Chondrocyte (in vitro differentiated cells): ENCODE measurements at places on chromosomes 1 and 21. TPM values are rescaled to one million over a fixed set of nuclear protein-coding genes. Genes with fewer than 3 reads are reported as not detected.

RHCE gene
- 1.0 to 1.7 TPM (median 1.0 TPM) in 3 replicates for total RNA-seq

ADAMTS4 gene
- 1.5 to 2.8 TPM (median 2.2 TPM) in 3 replicates for total RNA-seq

- H3K36me3 ChIP-seq, result no peaks in the 10 kb centered on the region
- no peak overlapping the region for H3K4me3 ChIP-seq
Observed at GRCh38 chr1:232017759-232018158, 391.2 kb downstream of the DISC1 start.

DNA sequence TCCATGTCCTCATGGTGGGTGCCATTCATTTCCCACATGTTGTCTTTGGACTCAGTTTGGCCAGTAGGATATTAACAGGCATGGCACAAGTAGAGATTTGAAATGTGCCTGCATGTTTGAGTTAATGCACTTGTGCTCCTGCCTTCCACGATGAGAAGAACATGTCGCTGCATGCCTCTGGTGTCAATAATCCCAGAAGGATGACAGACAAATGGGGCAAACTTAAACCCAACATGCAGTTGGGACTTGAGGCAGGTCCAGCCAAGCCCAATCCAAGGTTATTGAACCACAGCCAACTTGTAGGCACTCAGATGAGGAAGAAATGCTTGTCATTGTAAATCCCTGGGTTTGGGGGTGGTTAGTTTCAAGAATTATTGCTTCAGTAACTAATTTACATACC lies 174.6 kb downstream of the TRIM33 start:
- no peak for DNase-seq
- H3K36me3 ChIP-seq, result no peaks in the 10 kb centered on the region
- no peaks in the 10 kb centered on the region for H3K4me1 ChIP-seq

DNA sequence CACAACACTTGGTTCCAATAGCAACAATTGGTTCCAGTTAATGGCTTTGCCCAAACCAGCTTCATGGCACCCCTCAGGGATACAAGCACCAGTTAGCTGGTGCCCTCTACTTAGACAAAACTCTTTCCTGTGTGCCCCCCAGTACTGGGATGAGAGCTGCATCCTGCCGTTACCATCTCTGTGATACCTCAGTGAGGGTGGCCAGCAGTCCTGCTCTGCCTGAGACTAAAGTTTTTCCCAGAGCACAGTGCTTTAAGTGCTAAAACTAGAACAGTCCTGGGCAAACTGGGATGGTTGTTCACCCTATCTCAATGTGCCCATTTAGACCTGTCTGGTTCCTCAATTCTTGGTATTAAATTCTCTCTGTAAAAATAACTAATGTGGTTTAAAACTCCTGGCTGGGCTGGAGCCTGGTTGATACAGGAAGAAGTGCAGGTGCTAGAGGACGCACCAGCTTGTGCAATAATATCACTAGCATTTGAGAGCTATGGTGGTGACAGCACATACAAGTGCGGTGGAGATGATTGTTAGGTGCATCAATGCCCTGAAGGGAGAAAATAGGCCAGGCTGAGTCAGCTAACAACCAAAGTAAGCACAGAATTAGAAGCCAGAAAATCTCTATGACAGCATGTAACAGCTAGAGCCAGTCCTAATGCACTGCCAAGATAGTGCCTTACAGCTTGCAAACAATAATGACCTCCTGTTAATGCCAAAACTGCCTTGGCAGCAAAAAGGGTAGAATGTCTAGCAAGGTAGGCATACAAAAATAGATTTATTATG lies 179.8 kb upstream of the GALNT2 start:
- H3K27me3 ChIP-seq, result peaks cover 3% of the 10 kb centered on the region
- no peaks in the 10 kb centered on the region for H3K4me1 ChIP-seq
- no peak for DNase-seq
- H3K36me3 ChIP-seq, result no peaks in the 10 kb centered on the region
- no peak overlapping the region for H3K27ac ChIP-seq
- H3K4me3 ChIP-seq, result no peak overlapping the region

DNA sequence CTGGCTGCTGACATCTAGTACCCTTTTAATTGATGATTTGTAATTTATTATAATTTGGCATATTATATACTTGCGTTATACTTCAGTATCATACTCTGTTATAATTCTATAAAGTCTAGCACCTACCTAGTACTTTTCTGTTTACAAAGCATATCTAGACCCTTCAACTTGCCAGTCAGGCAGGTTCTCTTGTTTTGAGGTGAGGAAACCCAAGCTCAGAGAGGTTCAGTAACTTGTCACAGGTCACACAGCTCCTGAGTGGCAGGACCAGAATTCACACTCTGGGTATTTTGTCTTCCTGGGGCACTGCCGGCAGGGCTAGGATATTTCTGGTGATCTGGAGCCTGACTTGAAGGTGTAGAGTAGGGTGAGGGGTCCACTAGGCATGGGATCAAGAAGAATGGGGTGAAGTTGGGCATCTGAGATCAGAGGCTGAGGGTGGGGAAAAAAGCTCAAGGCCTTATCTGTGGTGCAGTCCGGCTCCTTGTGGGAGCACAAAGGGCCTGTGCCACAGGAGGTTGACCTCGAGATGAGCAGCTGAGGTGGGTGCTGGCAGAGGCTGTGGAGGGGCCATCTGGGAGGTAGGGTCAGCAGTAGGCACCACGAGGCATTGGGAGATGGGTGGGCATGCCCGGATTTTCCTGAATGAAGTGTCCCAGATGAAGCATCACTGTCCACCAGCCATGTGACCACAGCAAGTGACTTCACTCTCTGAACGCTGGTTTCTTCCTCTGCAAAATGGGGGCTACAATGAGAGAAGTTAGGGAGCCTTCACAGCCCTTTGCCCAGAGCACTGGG lies 102.6 kb downstream of the EPHB2 start:
- no peak overlapping the region for H3K27ac ChIP-seq
- no peak overlapping the region for H3K4me3 ChIP-seq
- peak; percentile 69 for DNase-seq
- H3K4me1 ChIP-seq, result peaks cover 11% of the 10 kb centered on the region

- no peaks in the 10 kb centered on the region for H3K27me3 ChIP-seq
- H3K36me3 ChIP-seq, result no peaks in the 10 kb centered on the region
- no peak overlapping the region for H3K4me3 ChIP-seq
- no peak overlapping the region for H3K27ac ChIP-seq
- no peak for DNase-seq
Observed at GRCh38 chr1:109823543-109824348, 60.0 kb upstream of the EPS8L3 start.

- no peak overlapping the region for H3K27ac ChIP-seq
- H3K36me3 ChIP-seq, result no peaks in the 10 kb centered on the region
- H3K4me1 ChIP-seq, result no peaks in the 10 kb centered on the region
Observed at GRCh38 chr1:202837746-202838262, 27.1 kb downstream of the PCAT6 start.

DNA sequence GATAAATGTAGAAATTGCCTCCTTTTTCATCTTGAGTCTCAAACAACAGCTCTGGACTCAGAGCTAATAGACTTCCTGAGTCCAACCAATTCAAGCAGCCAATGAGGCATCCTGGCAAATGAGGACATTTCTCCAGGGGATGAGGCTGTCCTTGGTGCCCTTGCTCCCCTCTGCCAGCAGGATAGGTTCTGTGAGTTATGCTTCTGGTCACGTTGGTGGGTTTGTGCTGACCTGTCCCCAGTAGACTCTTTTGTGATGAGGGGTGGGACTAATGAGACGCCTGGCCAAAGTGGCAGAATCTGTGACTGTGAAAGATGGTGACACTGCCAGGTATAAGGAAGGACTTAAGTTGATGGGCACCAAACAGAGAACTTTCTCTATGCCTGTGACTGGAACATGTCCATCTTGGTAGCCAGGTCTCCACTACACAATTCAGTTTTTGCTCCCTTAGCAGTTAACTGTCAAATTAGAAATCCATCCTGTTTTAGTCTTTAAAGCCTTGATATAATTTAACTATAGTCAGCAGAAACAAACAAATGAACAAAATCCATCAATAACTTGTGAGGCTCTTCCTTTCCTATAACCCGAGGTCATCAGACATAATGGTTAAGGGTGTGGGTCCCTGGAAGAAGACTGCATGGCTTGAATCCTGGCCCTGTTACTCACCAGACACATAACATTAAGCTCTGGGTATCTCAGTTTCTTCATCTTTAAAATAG lies 35.7 kb upstream of the THEM4 start:
- H3K36me3 ChIP-seq, result no peaks in the 10 kb centered on the region
- no peak for DNase-seq
- peaks cover 33% of the 10 kb centered on the region for H3K4me1 ChIP-seq
- peak overlapping the region; percentile 74 for H3K27ac ChIP-seq
- H3K4me3 ChIP-seq, result no peak overlapping the region
- no peaks in the 10 kb centered on the region for H3K27me3 ChIP-seq

- H3K4me1 ChIP-seq, result peaks cover 15% of the 10 kb centered on the region
- no peaks in the 10 kb centered on the region for H3K36me3 ChIP-seq
- no peak for DNase-seq
- H3K4me3 ChIP-seq, result no peak overlapping the region
- no peak overlapping the region for H3K27ac ChIP-seq
- H3K27me3 ChIP-seq, result no peaks in the 10 kb centered on the region
Observed at GRCh38 chr1:219159946-219160645, 13.6 kb upstream of the LYPLAL1 start.

DNA sequence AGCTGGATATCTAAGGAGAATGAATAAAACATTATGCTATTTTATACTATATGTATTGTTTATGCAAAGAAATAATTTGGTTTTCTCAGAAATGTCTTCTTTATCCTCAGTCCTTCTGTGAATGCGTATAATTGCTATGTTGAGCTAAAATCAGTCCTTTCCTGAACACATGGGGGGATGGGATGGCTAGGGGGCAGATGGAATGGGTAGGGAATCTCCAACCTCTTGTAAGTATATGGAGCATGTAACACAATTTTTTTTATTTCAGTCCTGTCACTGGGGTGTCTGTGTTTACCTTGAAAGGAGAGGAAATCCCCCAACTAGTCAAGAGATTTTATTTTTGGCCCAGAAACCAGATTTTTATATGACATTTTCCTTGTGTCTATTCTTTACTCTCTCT lies 291.8 kb downstream of the NFIA start:
- H3K4me3 ChIP-seq, result no peak overlapping the region
- no peak for DNase-seq
- H3K36me3 ChIP-seq, result peaks cover 10% of the 10 kb centered on the region
- peaks cover 14% of the 10 kb centered on the region for H3K4me1 ChIP-seq
- no peaks in the 10 kb centered on the region for H3K27me3 ChIP-seq

DNA sequence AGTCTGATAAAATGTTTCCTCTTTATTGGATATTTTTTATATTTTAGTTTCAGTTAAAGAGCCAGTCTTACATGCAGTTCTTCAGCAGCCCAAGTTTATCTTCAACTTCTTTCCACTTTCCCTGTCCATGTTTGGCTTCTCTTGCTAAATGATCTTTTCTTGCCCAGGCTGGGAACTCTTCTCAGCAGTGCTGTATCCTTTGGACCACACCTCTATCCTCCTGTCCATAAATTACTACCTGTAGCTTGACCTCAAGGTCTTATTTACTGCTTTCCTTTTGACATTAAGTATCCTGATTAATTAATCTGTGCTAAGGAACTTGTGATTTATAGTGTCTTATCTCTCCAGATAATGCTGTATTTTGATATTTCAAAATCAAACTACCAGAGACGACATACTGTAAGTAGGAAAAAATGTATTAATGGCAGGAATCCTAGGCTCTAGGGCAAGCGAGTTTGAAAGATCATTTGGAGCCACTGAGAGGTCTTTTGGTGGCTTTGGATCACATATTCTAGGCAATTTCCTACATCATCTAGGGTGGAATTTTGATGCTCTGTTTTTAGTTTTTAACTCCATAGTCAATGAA lies 20.5 kb upstream of the PDC start:
- no peaks in the 10 kb centered on the region for H3K36me3 ChIP-seq
- peaks cover 8% of the 10 kb centered on the region for H3K4me1 ChIP-seq
- H3K27ac ChIP-seq, result no peak overlapping the region
- no peaks in the 10 kb centered on the region for H3K27me3 ChIP-seq
